ENCODE measurements at places on chromosomes 12 and 14.
A peak's percentile ranks its signal among the peaks of the same experiment; 100 is the strongest.

DNA sequence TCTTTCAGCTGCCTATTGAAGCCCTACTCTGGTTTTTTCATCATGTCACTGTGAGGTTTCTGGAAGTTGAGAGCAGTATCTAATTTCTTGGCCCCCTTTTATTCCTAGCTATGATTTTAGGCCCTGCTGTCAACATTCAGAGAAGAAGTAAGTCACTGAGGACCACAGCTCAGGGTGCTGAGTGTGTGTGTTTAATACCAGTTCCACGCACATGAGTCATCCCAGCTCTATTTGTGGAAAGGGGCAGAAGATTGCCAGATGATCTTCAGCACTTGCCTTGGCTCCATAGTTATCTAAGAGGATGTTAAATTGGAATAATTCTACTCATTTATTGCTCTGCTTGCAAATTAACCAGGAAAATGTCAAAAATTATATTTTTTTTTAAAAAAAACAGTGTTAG lies 65.5 kb upstream of the SLC38A4 start:
- no peak for DNase-seq

DNA sequence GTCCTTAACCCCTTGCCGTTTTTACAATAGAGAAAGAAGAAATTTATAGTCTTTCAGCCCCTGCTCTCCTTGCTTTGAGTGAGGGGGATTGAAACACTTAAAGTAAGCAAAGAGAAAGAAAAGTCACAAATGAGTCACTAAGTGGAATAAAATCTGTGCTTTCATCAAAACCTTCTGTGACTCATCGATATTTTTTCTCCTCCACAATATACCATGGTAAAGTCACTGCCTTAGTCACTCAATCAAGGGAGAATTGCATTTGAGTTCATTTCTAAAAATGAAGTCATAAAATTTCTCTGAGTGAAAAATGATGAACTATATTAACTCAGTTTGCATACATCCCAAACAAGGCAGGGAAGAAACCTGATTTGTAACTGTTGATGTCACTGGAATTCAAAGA lies 470.3 kb downstream of the FOXG1 start:
- no peak for DNase-seq

- no peak for DNase-seq
Observed at GRCh38 chr12:67211494-67211893, 57.7 kb upstream of the CAND1 start.

DNA sequence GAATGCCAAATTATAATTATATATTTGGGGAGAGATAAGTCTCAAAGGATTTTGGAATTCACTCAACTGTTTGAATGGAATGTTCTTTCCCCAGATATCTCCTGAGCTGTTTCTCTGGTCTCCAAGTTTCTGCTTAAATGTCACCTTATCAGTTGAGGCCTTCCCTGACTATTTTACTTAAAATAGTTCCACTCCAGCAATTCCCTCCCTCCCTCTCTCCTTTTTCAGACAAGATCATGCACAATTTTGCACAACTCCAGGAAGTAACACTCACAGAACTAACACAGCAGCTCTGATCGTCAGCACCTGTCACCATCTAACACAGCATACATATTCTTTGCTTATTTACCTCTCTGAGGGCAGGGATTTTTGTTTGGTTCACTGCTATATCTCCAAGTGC lies 12.5 kb downstream of the BTG1 start:
- no peak for DNase-seq

DNA sequence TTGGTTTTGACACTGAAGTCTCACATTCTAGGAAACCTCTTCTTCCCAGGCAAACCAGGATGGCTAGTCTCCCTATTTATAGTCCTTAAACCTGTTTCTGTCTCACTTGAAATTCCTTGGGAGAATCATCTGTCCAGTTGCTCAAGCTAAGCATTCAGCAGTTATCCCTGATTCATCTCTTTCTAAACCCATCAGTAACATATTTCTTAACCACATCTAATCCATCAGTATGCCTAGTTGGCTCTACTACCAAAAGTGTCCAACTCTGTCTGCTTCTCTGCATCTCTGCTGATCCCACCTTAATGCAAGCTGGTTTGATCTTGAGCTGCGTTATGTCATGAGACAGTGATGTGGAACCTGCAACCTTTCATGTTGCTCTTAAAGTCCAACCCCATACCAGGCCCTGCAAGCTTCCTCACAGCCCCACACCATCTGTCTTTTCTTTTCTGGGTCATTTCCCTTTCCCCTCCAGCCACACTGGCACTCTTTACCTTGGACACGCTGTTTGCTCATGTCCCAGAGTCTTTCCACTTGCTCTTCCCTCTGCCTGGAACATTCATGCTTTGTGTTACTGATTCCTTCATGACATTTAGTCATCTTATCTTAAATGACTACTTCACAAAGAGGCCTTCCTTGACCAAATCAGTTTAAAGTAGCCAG lies 380.8 kb upstream of the RGS6 start:
- no peak for DNase-seq

- DNase-seq, result no peak
Observed at GRCh38 chr12:98295681-98296080, 219.7 kb upstream of the TMPO start.

GRCh38 chr12:26651566-26652188 lies 181.3 kb downstream of the ITPR2 start:
- DNase-seq, result no peak

GRCh38 chr14:66790101-66790500 lies 282.2 kb downstream of the GPHN start:
- DNase-seq, result no peak

GRCh38 chr14:50260511-50260910 lies 29.1 kb upstream of the SOS2 start:
- DNase-seq, result no peak

GRCh38 chr12:111029732-111030131 lies 109.4 kb upstream of the MYL2 start:
- DNase-seq, result peak; percentile 33

DNA sequence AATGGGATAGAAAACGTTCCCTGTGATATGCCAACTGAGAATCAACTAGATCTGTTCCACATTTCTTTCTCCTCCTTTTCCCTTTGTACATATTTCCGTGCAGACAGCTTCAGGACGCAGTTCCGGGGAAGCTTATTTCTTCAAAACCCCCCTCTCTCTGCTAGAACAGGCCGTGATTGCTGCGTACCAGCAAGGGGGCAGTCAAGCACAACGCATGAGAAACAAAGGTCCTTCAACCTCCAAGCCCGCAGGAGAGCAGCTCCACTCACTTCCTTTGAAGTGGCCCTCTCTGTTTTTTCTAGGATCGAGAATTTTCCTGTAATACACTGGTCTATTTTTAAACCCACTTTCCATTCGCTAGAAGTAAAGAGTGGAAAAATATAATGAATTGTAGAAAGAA lies 80.8 kb downstream of the ZNF664 start:
- DNase-seq, result no peak

DNA sequence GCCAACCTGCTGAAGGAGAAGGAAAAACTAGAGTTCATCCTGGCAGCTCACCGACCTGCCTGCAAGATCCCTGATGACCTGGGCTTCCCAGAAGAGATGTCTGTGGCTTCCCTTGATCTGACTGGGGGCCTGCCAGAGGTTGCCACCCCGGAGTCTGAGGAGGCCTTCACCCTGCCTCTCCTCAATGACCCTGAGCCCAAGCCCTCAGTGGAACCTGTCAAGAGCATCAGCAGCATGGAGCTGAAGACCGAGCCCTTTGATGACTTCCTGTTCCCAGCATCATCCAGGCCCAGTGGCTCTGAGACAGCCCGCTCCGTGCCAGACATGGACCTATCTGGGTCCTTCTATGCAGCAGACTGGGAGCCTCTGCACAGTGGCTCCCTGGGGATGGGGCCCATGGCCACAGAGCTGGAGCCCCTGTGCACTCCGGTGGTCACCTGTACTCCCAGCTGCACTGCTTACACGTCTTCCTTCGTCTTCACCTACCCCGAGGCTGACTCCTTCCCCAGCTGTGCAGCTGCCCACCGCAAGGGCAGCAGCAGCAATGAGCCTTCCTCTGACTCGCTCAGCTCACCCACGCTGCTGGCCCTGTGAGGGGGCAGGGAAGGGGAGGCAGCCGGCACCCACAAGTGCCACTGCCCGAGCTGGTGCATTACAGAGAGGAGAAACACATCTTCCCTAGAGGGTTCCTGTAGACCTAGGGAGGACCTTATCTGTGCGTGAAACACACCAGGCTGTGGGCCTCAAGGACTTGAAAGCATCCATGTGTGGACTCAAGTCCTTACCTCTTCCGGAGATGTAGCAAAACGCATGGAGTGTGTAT lies 2.4 kb downstream of the FOS start:
- DNase-seq, result peak; percentile 75

- no peak for DNase-seq
Observed at GRCh38 chr14:53285821-53286220, 132.7 kb upstream of the DDHD1 start.

DNA sequence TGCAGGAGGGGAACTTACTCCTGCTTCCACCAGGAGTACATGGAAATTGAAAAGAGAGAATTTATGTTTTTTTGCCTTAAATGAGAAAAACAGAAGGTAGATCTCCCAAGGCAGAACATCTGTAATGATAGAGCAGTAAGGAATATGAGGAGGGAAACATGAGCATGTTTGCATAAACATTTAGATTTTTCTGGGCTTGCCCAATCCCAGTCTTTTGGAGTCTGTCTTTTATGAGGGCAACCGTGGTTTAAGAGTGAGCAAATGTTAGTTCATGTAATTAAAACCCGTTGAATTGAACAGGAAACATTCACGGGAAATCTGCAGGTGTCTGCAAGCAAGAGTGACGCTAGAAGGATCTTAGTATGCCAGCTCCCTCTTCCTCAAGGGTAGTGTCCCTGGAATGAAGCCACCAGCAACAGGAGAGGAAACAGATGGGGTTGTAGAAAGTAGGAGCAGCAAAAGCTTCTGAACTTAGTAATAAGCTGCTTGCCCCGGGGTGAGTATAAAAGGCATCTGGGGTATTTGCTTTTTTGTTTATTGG lies 79.3 kb downstream of the ARF6 start:
- DNase-seq, result no peak

GRCh38 chr14:51507511-51507905 lies 144.2 kb upstream of the FRMD6 start:
- no peak for DNase-seq

DNA sequence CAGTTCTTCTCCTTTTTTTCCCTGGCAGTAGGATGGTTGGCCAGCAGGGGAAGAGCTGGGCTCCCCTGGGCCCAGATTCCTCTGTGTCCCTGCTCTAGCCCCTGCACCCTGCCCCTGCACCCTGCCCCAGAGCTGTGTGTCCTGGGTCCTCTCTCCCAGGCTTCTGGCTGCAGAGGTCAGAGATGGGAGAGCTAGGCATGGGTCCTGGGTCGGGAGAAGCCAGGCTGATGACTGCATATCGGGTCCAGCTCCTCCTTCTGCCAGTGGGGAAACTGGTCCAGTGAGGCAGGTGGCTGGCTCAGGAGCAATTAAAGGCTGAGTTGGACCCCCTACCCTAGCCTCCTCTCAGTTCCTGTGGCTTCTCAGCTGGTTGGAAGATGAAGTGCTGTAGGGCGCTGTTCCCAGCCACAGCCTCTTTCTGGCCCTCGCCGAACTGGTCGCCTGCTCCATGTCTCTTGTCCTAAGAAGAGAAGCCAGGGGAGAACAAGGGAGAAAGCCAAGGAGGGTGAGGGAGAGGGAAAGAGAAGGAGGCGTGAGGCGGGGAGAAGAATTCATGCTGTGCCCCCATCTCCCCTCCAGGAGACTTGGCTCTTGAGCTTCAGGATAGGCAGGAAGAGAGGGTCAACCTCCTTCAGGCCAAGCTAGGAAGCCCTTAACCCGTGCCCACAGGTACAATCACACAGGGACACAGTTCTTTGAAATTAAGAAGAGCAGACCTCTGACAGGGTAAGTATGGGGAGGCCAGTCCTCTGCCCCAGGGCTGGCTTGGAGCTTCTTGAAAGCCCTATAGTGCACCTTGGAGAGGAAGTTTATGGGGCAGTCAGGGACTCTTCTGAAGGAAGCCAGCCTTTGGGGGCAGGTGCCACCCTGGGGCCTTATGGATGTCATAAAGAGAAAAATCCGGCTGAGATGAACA lies 9.5 kb downstream of the VASH1 start:
- peak; percentile 51 for DNase-seq

- DNase-seq, result no peak
Observed at GRCh38 chr12:104412681-104413080, 44.1 kb upstream of the CHST11 start.

- no peak for DNase-seq
Observed at GRCh38 chr14:29868000-29868399, 59.6 kb downstream of the PRKD1 start.

- no peak for DNase-seq
Observed at GRCh38 chr12:40209886-40210285, 14.9 kb upstream of the LRRK2 start.

DNA sequence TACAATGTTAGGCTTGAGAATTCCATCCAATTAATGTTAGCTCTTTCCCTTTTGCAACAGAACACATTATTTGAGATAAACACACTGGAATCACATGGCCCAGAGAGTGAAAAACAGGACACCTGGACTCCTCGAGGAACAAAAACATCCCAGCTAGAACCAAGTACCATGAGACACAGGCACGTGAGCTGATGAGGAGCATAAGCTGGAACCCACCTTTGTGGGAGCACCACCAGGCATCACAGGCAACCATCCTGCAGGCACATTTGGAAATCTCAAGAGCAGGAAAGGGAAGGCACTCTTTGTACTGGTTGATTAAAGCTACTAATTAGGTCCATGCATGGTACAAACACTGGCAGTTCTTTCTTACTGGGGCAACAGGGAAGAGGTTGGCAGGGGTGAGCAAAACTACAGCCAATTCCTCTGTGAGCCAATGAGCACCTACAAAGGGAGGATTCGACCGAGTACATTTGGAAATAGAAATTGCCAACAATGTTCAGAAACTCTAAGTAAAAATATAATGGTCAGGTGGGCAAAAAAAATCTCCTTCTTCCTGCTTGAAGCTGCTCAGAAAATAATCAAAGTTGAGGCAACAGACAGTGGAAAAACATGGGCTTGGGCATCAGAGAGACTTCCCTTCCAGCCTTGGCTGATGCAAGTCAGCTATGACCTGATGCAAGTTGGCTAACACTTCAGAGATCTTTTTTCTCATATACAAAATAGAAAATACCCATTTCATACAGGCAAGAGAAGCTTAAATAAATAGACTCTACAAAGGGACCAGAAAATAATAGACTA lies 216.7 kb downstream of the NUAK1 start:
- no peak for DNase-seq

GRCh38 chr14:52069307-52070050 lies 620 bp upstream of the NID2 start:
- peak; percentile 63 for DNase-seq

DNA sequence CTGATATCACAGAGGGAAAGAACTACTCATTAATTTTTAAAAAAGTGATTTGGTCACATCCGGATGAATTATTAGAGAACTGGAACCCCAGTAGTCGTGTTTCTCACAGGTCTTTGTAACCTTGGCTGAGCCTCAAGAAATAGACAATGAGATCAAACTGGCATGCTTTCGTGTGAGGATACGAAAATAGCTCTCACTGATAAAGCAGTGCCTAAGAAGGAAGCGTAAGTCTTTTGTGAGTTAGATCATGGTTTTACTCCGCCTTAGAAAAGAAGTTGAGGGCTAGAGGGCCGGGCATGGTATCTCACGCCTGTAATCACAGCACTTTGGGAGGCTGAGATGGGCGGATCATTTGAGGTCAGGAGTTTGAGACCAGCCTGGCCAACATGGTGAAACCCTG lies 33.8 kb upstream of the GALNT16 start:
- DNase-seq, result no peak

GRCh38 chr12:46263140-46264016 lies 5.5 kb downstream of the SLC38A1 start:
- no peak for DNase-seq

All from activated effector memory CD4-positive, alpha-beta T cell treated with anti-CD3 and anti-CD28 coated beads, Interleukin-2, amount 50 U/mL, for 16 hours (primary cell).